Bronchial epithelial cell (primary cell): ENCODE measurements at places on chromosomes 4 and X.

DNA sequence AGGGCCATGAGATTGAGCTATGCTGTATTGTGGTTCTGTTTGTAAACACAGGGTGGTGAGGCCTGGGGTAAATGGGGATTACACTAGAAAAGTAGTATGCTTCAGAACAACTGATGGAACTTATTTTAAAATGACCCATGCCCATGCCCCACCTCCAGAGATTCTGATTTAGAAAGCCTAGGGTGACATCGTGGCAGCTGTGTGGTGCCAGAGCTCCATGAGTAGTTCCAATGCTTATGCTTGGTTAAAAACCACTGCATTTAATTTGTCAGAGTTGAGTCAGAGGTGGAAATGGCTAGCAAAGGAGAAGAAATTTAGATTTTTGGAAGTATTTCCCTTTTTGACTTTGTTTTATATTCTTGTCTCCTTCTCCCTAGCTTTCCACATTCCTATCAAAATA is 63.4 kb upstream of the PDE5A start:
- DNase-seq: peak; percentile 12

DNA sequence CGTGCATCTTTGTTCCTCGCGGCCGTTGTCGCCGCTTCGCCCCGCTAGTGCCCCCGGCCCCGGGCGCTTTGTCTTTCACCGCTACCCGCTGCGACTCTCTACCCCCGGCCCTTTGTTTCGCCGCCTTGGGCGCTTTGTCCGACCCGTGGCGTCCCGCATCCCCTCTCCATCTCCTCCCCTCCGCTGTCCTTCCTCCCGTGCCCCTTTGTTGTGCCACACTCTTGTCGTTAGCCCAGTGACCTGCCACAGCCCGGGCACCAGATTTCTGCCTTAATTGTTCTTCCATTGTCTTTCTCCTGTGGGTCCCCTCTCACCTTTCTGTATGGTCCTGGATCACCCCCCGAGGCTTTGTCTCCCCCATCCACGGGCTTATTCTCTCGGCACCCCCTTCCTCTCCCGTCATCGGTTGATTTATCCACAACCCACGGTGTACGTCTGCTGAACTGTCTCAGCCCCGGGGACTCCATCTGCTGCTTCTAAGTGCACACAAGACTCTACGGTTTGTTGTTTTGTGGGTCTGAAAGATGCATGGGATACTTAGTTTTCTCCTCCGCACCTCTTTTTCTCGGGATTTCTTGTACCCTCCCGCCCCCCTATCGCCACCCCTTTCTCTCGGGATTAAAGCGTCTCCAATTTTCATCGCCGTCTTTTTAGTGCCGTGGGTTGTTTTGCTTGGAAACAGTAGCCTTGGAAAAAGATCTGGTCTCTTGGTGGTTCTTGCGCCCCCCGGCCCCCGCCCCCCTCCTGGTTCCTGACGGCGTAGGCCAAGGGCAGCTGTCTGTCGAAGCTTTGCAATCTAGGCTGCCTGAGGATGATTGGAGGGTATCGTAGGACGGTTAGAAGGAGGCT is 783 bp downstream of the RBPJ start:
- peak; percentile 17 for DNase-seq

GRCh38 chr4:72375073-72375736 is 193.8 kb downstream of the ADAMTS3 start:
- peak; percentile 81 for DNase-seq

DNA sequence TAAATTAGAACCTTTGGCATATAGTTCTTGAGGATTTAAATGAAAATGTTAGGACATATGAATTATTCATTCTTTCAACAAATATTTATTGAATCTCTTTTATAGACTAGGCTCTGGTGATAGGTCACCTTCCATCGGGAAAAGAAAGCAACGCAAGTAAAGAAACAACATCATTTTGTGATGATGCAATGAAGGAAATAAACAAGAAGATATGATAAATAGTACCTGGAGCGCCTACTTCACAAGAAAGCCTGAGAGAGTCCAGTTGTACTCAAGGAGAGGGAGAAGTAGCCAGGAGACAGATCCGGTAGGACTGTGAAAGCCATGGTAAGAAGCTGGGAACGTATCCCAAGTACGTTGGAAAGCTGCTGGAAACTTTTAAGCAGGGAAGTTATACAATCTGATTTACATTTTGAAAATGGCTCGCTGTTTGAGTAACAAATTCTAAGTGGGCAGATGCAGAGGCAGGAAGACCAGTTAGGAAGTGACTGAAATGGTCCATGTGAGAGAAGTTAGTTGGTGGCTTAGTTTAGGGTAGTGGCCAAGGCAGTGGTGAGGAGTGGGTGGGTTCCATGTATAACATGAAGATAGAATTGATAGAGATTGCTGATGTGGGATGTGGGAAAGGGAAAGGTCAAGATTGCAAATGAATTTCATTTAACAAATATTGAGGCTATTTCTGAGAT is 17.7 kb upstream of the CPE start:
- no peak for DNase-seq

DNA sequence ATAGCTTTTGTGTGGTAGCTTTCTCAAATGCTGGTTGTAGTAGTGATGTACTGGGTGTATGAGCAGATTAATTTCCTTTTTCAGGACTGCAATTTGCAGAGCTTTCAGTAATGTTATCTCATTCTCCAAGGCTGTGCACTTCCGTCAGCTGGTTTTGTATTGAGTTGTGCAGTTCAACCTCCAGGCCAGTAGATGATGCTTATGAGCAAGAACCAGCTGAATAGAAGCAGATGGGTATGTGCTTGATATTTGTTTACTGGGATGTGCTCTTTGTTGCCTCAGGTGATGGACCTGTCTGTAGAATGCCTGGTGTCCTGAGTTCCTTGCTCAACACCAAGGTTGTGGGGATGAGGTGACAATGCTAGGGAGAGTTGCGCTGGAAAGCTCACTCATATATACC is 462.8 kb downstream of the PCDH18 start:
- DNase-seq: no peak

- no peak for DNase-seq
Measured at GRCh38 chr4:107125496-107125895, 89.4 kb upstream of the DKK2 start.

- DNase-seq: peak; percentile 52
Measured at GRCh38 chr4:72390409-72390808, 178.6 kb downstream of the ADAMTS3 start.

- no peak for DNase-seq
Measured at GRCh38 chr4:94583914-94584641, 132.3 kb downstream of the PDLIM5 start.

DNA sequence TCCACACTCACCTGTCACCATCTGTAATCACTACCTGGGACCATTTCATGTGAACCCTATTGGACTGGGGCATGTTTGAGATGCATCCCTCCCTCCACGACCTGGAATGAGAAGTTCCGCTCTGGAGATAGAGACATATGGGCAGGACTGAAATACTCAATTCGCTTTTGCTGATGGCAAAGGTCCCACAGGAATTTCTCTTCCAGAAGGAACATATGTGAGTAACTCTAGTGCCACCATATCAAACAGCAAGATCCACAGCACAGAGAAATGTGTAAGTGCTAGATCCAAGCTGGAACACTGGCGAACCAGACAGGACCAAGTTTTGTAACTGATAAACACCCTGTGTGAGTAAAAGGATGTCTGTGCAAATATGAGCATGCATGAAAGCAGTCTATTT is 43.9 kb downstream of the SEL1L3 start:
- DNase-seq: no peak

GRCh38 chrX:36573720-36574119 is 434.4 kb upstream of the FAM47C start:
- no peak for DNase-seq

DNA sequence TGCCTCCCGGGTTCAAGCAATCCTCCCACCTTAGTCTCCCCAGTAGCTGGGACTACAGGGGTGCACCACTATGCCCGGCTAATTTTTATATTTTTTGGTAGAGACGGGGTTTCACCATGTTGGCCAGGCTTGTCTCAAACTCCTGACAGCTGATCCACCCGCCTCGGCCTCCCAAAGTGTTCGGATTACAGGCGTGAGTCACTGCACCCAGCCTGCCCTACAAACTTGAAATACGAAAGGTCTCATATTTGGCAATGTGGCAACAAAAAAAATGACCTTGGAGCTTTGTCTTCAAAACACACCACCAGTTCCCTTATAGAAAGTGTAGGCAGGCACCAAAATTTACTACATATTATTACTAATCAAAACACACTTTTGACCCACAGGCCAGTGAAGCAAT is 22.9 kb upstream of the PTCHD1 start:
- no peak for DNase-seq

GRCh38 chr4:82579932-82580331 is 18.1 kb upstream of the TMEM150C start:
- no peak for DNase-seq

- no peak for DNase-seq
Measured at GRCh38 chr4:185092535-185093197, 50.4 kb upstream of the SLC25A4 start.

DNA sequence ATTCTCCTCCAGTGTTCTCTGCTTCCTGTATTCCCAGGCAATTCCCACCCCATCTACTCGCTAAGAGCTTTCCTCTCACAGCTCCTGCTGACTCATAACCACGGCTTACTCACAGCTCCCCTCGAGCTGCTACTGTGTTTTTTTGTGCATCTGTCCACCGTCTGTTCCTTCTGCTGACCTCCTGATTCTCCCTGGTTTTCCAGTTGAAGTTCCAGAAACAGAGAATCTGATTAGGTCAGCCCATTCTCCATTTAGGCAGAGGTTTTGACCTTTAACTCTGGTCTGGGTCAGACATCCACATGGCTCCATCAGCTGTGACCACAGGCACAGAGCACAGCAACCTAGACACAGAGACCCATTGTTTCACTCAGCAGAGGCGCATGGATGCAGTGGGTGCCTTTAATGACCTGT is 5.5 kb upstream of the SMIM20 start:
- DNase-seq: peak; percentile 91

DNA sequence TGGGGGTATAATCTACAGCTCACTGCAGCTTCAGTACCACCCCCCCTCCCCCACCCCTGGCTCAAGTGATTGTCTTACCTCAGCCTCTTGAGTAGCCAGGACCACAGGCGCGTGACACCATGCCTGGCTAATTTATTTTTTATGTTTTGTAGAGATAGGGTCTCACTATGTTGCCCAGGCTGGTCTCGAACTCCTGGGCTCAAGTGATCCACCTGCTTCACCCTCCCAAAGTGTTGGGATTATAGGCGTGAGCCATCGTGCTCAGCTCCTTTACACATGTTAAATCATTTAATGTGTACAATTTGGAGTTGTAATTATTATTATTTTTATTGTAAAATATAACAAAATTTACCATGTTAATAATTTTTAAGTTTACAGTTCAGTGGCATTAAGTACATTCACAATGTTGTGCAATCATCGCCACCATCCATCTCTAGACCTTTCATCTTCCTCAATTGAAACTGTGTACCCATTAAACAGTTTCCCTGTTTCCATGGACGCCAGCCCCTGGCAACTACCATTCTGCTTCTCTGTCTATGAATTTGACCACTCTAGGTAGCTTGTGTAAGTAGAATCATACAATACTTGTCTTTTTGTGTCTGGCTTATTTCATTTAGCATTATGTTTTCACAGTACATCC is 6.1 kb downstream of the SLAIN2 start:
- DNase-seq: no peak

DNA sequence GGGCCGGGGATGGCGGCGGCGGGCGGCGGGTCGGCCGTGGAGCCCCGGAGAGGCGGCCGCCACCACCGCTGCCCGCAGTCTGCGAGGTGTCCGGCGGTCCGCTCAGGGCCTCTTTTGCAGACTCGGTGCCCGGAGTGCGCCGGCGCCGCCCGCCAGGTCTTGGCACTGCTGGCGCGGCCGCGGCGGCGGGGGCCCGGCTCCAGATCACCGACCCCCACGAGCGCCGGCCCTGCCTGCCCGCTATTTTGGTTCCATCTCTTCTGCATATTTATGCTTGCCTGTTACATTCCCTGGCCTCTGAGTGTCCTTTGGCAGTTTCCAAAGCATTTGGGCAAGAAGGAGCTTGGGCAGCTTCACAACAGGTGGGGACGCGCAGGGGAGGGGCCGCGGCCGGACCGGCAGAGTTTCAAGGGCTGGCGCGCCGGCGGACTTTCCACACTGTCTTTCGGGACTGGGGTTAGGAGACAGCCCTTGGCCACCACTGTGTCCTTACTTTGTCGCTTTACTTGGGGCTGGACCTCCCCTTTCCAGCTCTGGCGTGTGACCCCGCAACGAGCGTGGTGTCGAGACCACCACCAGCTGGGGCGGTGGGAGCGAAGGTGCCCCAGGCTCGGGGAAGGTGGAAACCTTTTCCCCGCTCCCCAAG is 668 bp upstream of the TAPT1 start:
- no peak for DNase-seq

GRCh38 chrX:49792376-49792775 is 36.7 kb upstream of the PAGE4 start:
- DNase-seq: peak; percentile 0

DNA sequence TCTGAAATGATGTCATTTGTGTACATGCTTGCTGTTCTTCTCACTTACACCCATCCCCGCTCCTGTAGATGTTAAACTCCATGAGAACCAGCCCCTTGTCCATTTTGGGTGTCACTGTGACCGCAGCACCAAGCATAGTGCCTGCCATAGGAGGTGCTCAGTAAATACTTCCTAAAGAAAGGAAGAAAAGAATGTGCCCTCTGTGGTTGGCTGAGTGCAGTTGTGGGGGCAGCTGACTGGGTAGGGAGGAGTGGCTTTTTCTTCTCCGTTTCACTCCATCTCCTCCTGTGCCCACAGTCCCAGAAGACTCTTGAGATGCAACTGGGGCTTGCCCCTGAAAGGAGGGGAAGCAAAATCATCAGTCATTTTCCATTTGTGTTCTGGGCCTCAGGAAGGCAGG is 25.5 kb downstream of the PHEX start:
- DNase-seq: no peak

- no peak for DNase-seq
Measured at GRCh38 chrX:121902463-121902862, 855.1 kb downstream of the GLUD2 start.

DNA sequence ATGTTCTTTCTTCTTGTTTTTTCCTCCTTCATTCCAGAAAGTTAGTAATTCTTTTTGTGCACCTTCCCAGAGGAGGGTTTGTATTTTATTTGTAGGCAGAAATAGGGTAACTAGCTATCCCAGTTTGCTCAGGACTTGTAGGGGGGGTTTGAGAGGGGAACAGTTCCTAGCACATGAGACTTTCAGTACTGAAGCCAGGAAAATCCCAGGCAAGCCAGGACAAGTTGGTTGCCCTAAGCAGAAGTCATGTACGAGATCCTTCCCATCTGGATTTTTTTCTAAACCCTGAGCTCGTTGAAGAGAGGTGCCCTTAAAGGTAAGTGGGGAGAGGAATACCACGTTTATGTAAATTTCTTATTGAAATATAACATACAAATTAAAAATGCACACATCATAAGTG is 15.6 kb upstream of the TAB3 start:
- DNase-seq: peak; percentile 75

DNA sequence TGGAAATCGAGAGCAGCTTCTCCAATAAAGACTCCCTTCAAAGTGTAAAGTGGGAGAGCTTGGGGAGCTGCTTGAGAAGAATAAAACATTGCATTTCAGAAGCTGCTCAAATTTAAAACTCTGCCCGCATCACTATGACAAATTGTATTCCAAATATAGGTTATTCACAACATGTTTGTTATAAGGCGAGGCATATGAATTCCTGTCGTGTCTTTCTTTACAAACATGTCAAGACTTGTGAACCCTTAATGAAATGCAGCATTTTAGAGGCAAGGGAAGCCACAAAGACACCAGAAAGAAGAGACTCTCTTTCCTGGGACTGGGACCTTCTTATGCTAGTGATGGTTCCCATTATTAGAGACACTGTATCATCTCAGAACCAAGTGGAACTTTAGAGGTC is 311.2 kb downstream of the DHX15 start:
- DNase-seq: peak; percentile 89
